ENCODE measurements at places on chromosomes 12 and 14.

DNA sequence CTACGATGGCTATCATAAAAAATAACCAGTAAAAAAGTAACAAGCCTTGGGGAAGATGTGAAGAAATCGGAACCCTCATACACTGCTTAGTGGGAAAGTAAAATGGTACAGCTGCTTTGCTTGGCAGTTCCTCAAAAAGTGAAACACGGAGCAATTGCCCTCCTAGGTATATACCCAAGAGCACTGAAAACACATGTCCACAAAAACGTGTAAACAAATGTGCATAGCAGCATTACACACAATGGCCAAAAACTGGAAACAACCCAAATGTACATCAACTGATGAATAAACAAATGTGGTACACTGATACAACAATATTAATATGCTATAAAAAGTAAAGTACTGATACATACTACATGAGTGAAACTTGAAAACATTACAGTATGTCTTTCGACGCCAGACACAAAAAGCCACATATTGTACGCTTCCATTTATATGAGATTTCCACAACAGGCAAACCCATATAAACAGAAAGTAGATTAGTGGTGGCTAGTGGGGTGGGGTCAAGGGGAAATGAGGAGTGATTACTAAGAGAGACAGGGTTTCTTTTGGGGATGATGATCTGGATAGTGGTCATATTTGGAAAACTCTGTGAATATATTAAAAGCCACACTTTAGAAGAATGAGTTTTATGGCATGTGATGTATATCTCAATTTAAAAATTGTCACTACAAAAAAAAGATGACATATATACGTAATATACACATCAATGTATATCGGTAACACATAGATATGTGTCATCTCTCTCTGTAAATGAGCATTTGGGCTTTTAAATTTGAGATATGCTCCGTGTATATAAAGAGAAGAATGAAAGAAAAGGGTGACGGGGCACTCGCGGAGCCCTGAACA lies 996 bp downstream of the SLC41A2 start:
- peak; percentile 10 for DNase-seq

DNA sequence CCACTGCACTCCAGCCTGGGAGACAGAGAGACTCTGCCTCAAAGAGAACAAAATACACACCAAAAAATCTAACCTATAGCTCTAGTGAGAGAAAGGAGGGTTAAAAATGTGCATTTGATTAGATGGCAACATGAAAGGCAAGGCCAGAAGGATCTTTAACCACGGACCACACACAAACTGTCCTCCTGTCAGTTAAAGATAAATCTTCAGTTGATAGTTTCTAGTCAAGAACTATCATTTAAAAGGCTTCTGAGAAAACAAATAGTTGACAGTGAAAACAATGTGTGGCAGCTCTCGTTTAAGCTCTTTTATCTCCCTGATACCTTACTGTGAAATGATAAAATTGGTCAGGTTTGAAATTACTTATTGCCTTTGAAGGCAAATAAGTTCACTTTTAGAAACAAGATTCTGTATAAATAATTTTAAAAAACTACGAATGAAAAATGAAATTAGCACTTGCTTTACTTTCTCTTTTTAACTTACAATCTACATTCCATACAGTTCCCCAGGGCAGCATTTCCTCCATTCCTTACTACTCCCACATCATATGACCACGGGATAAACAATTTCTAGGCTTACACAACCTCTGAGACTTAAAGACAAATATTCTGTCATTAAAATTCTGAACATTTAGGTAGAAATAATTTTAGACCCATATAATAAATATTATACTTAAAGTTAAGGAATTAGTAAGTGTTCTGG lies 71.4 kb upstream of the GNPNAT1 start:
- no peak for DNase-seq

DNA sequence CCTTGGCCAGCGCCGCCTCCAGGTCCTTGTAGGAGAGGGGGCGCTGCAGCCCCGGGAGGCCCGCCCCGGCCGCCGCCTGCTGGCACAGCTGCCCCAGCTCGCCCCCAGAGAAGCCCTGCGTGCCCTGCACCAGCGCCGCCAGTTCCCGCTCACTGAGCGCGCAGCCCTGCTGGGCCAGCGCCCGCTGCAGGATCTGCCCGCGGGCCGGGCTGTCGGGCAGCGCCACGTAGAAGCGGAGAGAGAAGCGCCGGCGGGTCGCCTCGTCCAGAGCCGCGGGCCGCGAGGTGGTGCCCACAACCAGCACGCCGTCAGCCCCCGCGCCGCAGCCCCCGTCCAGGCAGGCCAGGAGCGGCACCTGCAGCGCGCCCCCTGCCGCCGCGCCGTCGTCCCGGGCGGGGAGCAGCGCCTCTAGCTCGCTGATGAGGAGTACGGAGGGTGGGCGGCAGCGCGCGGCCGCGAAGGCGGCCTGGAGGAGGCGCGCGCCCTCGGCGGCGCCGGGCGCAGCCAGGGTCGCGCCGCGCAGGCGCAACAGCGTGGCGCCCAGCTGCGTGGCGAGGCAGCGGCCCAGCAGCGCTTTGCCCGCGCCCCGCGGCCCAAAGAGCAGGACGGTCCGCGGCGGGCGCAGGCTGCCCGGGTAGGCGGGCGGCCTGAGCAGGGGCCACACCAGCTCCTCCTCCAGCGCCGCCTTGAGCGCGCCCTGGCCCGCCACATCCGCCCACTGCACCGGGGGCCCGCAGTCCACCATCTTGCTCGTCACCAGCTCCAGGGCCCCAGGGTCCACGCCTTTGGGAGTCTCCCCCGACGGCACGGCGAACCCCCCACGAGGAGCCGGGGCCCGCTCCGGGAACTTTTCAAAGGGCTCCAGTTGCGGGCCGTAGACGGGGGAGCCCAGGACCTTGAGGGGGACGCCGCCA lies 27.7 kb downstream of the FIGNL2 start:
- peak; percentile 83 for DNase-seq

GRCh38 chr14:87944987-87945604 lies 47.9 kb downstream of the GALC start:
- DNase-seq: peak; percentile 23

- peak; percentile 1 for DNase-seq
These were observed 283 bp downstream of the LMO3 start for GRCh38 chr12:16605642-16606116.

All from HT1080 (cell line).